Chondrocyte (in vitro differentiated cells): ENCODE measurements at places on chromosomes 5 and 9. TPM values are rescaled to one million over a fixed set of nuclear protein-coding genes. Genes with fewer than 3 reads are reported as not detected.

GRCh38 chr5:158943057-158943456, 156.7 kb downstream of the EBF1 start:
- H3K27me3 ChIP-seq = no peaks in the 10 kb centered on the region
- H3K36me3 ChIP-seq = peaks cover 34% of the 10 kb centered on the region
- H3K4me3 ChIP-seq = no peak overlapping the region

- H3K4me3 ChIP-seq = no peak overlapping the region
- H3K36me3 ChIP-seq = peaks cover 30% of the 10 kb centered on the region
- H3K27ac ChIP-seq = peak overlapping the region; percentile 87
These were observed 70.9 kb downstream of the SETX start for GRCh38 chr9:132283863-132284262.

DNA sequence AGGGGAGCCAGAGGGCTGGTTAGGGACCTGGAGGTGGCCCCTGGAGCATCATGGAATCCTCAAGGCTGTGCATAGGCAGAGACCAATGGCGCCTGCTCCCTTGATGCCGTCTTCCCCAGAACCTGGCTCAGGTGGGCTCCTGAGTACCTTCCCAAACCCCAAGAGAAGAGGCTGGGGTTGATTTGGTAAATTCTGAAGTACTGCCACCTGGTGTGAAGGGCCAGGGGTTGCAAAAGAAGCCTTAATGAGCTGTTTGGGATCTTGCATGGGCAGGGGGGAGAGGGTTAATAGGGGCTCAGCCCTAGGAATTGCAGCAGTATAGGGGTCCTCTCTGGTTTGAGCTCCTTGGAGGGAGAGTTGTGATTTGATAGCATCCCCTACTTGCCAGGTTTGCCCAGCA, 52.1 kb downstream of the CYSTM1 start:
- no peak for DNase-seq
- no peaks in the 10 kb centered on the region for H3K36me3 ChIP-seq
- H3K27ac ChIP-seq = no peak overlapping the region
- H3K27me3 ChIP-seq = no peaks in the 10 kb centered on the region
- H3K4me1 ChIP-seq = peaks cover 16% of the 10 kb centered on the region

DNA sequence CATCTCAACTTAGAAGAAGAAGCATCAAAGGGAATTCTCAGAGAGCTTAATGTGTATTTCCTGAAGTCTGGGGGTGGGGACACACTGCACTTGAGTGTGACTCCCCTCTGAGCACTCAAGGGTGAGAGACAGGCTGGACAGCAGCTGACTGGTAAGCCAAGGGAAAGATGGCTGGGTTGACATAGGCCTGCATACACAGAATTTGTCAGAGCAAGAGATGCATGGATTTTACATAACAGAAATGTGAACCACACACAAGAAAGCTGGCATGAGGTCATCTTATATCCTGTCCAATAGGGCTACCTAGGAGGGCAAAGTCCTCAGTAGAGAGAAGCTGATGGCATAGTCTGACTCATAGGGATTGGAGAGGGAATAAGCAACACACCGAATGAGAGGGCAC, 114.3 kb upstream of the EPB41L4A start:
- H3K36me3 ChIP-seq = no peaks in the 10 kb centered on the region
- H3K27me3 ChIP-seq = no peaks in the 10 kb centered on the region
- no peak for DNase-seq
- H3K27ac ChIP-seq = no peak overlapping the region
- H3K4me1 ChIP-seq = no peaks in the 10 kb centered on the region

DNA sequence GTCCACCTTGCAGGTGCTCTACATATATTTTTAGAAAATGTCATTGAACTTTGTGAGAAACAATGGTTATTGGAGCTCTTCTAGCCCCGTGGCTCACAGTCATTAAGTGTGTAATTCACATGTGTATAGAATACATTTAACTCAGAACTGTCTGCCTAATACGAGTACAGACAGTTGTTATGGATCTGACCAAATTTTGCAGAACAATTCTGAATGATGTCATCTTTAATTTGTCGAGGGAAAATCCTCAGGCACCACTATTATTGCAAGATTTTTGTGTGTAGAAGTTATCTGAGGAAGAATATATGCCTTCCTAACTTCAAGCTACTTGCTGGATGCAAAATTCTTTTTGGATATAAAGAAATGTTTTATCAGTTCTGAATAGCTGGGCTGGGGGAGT, 216.9 kb downstream of the CD180 start:
- peaks cover 7% of the 10 kb centered on the region for H3K4me1 ChIP-seq
- DNase-seq = no peak
- H3K36me3 ChIP-seq = no peaks in the 10 kb centered on the region
- no peak overlapping the region for H3K27ac ChIP-seq

DNA sequence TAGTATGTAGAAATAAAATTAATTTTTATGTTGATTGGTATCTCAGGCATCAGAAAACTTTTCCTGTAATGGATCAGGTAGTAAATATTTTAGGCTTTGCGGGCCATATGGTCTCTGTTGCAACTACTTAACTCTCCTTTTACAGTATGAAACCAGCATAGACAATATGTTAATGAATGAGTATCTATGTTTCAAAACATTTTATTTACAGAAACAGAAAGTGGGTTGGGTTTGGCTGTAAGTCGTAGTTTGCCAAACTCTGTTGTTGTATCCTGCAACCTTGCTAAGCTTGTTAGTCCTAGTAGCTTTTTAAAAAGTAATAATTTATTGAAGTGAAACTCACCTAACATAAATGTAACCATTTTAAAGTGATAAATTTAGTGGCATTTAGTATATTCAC, 132.1 kb downstream of the NR3C1 start:
- peaks cover 22% of the 10 kb centered on the region for H3K36me3 ChIP-seq
- H3K27me3 ChIP-seq = no peaks in the 10 kb centered on the region
- no peak for DNase-seq
- H3K4me3 ChIP-seq = no peak overlapping the region

- no peak for DNase-seq
- H3K27ac ChIP-seq = no peak overlapping the region
- peaks cover 18% of the 10 kb centered on the region for H3K36me3 ChIP-seq
- H3K4me1 ChIP-seq = peaks cover 12% of the 10 kb centered on the region
These were observed 80.7 kb downstream of the PRRT1B start for GRCh38 chr9:131625790-131626670.

GRCh38 chr9:99130069-99130468, 25.2 kb downstream of the TGFBR1 start:
- peaks cover 10% of the 10 kb centered on the region for H3K36me3 ChIP-seq
- H3K27me3 ChIP-seq = no peaks in the 10 kb centered on the region
- DNase-seq = no peak
- H3K4me1 ChIP-seq = peaks cover 40% of the 10 kb centered on the region
- H3K27ac ChIP-seq = no peak overlapping the region

GRCh38 chr5:88792144-88792840, 90.7 kb downstream of the MEF2C start:
- peaks cover 6% of the 10 kb centered on the region for H3K4me1 ChIP-seq
- no peak overlapping the region for H3K4me3 ChIP-seq
- no peak for DNase-seq
- H3K36me3 ChIP-seq = peaks cover 3% of the 10 kb centered on the region

- H3K4me3 ChIP-seq = no peak overlapping the region
- no peak for DNase-seq
- peaks cover 28% of the 10 kb centered on the region for H3K4me1 ChIP-seq
- no peaks in the 10 kb centered on the region for H3K36me3 ChIP-seq
These were observed 78.2 kb upstream of the MAP3K1 start for GRCh38 chr5:56737002-56737621.

The IRF1 gene
- 10.8 to 17.8 TPM (median 16.3 TPM) in 3 replicates for total RNA-seq

The DBH gene
- not detected in 3 replicates for total RNA-seq

The SUB1 gene
- total RNA-seq = 157 to 211 TPM (median 163 TPM) in 3 replicates

The TAL2 gene
- not detected in 3 replicates for total RNA-seq

The CDC37L1 gene
- total RNA-seq = 15.9 to 19.4 TPM (median 17.0 TPM) in 3 replicates

The NTRK2 gene
- 37.6 to 77.6 TPM (median 40.0 TPM) in 3 replicates for total RNA-seq

The ARHGEF28 gene
- 9.3 to 20.1 TPM (median 10.1 TPM) in 3 replicates for total RNA-seq

The RGP1 gene
- 27.7 to 28.6 TPM (median 27.9 TPM) in 3 replicates for total RNA-seq
